ENCODE measurements at places on chromosomes 4 and X.

GRCh38 chrX:148381603-148382002 is 118.8 kb upstream of the AFF2 start:
- DNase-seq: no peak

- peak; percentile 81 for DNase-seq
Observed at GRCh38 chr4:99205153-99205979, 13.7 kb downstream of the ADH6 start.

DNA sequence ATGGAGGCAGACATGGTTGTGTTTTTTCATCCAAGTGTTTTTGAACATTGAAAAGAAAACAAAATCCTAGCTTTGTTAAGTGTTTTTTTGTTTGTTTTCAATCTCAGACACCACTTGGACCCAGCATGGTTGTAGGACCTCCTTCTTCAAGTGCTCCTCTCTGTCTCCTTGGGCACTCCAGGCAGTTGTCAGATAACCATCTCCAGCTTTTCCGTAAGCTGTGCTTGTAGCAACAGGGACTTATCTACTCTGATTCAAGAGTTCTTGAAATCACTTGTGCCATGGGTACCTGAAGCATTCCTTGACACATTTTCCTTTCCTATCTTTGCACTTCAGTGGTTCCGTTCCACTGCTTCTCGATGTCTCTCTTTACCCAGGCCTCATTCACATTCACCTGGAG is 334.9 kb upstream of the DDX53 start:
- no peak for DNase-seq

DNA sequence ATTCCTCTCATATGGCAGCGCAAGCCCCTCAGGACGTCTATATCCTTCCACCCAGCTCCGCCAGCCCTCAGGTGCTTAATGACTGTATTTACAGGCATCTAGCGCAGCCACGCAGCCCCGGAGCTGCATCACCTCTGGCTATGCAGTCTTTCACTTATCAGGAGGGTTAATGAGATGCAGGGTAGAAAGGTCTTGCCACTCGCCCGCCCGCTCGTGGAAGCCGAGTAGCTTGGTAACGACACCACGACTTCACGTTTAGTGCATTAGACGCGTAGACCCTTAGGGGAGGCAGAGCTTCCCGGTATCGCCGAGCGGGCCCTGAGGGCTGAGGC is 1.5 kb upstream of the SLC16A2 start:
- DNase-seq: no peak

GRCh38 chr4:89055157-89056080 is 1.6 kb downstream of the FAM13A start:
- DNase-seq: no peak

- DNase-seq: no peak
Observed at GRCh38 chrX:79361192-79361870, 5.8 kb downstream of the ITM2A start.

- DNase-seq: no peak
Observed at GRCh38 chr4:89685690-89686089, 151.3 kb downstream of the SNCA start.

DNA sequence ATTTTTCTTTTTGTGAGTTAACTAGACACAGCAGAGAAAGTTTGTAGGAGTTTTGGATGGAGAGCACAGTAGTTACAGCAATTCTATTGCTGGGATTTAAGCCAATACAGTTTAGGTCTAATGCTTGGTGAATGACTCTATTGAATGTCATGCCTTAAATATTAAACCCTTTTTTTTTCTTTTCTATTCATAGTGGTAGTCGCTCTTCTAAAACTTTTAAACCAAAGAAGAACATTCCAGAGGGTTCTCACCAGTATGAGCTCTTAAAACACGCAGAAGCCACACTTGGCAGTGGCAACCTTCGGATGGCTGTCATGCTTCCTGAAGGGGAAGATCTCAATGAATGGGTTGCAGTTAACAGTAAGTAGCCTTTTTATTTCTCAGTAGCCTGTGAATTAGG is 34.8 kb upstream of the DCK start:
- DNase-seq: peak; percentile 67

DNA sequence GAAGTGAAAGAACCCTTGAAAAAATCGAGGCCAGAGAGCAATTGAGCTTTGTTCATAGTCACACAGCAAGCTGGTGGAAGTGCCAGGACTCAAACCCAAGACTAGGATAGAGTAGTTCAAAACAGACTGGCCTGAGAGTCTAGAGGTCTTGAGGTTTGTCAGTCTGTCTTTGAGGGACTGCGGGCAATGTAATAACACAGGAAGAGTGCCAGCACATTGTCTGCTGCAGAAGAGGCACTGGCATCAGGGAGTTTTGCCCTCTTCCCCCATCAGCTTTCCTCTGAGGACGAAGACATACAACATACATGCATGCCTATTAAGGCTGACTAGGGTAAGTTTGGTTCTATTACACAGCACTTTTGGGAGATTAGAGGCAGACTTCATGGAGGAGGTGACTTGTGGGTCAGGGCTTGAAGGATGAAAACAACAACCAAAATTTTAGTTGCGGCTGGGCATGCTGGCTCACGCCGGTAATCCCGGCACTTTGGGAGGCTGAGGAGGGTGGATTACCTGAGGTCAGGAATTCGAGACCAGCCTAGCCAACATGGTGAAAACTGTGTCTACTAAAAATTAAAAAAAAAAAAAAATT is 64.1 kb upstream of the LAS1L start:
- DNase-seq: no peak

GRCh38 chr4:74590476-74590875 is 145.5 kb downstream of the AREG start:
- DNase-seq: no peak

DNA sequence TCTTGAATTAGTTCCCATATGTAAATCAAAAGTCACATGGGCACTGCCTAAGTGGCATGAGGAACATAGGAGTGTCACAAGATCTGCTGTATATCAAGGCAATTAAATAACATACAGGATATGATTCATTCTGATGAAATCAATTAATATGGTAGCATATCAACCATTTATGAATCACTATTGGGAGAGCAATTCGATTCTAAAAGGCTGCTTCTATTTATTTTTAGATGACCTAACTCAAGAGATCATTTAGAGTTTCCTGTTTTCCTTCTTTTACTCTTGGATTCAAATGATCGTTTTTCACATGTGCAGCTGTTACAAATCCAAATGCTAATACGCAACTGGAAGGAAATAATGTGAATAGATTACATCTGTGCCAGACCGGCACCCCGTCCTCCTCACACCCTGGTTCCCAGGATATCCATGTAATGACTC is 81.9 kb downstream of the HCCS start:
- DNase-seq: no peak

DNA sequence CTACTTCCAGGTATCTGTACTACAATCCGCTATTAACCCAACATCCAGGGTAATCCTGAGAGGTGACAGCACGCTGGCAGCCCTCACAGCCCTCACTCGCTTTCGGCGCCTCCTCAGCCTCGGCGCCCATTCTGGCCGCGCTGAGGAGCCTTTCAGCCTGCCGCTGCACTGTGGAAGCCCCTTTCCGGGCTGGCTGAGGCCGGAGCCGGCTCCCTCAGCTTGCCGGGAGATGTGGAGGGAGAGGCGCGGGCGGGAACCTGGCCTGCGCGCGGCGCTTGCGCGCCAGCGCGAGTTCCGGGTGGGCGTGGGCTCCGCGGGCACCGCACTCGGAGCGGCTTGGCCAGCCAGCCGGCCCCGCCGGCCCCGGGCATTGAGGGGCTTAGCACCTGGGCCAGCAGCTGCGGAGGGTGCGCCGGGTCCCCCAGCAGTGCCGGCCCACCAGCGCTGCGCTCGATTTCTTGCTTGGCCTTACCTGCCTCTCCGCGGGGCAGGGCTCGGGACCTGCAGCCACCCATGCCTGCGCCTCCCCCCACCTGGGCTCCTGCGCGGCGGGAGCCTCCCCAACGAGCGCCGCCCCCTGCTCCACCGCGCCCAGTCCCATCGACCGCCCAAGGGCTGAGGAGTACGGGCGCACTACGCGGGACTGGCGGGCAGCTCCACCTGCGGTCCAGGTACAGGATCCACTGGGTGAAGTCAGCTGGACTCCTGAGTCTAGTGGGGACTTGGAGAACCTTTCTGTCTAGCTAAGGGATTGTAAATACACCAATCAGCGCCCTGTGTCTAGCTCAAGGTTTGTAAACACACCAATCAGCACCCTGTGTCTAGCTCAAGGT is 87.3 kb downstream of the PRSS12 start:
- no peak for DNase-seq

DNA sequence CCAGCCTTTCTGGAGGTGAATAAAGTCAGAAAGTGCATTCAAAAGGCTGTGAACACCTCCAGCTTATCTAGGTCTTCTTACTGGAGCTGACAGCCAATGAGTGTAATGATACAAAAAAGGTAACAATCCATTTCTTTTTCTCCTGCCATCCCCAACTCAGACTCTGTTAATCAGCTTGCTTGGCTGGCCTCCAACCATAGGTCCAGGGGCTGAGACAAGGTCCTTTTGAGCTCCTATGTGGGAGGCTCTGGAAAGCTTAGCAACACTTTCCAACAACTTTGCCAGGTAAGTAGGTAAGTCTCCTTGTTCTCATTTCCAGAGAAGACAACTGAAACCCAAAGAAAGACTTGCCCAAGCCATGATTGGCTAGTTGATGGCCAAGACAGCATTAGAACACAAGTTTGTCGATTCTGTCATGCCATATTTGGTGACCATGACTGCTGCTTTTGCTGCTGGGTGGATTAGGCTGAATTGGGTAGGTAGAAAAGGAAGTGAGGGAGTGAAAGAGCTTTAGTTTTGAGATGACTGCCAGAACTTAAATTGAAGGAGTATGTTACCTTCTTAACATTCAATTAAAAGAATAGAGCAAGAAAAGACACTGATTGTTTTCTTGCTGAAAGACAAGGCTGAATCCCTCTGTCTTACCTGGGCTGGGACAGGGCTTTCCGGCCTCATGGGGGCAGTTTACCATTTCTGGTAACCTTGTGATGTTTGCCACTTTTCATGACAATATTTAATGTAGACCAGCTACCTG is 22.8 kb downstream of the VSIG4 start:
- DNase-seq: no peak

GRCh38 chrX:20267607-20267930 is 860 bp upstream of the RPS6KA3 start:
- no peak for DNase-seq

DNA sequence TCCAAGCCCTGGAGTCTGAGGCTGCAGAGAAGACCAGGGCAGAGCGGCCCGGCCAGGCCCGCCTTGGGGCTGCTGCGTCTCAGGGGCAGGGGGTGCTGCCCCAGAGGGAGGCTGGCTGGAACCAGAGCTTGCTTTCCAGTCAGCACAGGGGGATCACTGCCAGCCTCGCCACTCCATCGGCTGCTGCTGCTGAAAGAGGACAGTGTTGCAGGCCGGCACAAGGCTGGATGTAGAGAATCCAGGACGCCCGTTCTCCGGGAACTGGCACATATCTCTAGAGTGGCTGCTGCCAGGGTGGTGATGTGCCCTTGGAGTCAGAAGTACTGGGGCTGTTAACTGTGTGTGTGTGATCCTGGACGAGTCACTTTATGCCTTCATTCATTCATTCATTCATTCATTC is 31.9 kb upstream of the SORCS2 start:
- no peak for DNase-seq

- DNase-seq: no peak
Observed at GRCh38 chr4:44722001-44722400, 4.4 kb downstream of the GNPDA2 start.

DNA sequence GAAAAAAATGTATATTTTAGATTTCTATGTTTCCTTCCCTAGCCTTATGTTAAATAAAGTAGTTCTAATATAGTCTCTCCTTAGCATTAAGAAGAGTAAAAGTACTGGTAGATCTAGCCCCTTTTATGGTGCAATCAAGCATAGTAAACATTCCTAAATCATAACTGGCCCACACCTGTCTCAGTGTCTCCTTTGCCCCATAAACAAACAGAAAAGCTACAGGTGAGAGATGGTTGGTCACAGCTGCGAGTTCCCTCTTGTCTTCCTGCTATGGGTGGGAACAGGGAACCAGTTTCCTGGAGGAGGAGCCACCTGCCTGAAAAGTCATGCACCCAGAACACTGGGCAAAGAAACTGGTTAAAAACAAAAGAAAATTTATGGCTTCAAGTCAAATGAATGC is 16.6 kb downstream of the SOWAHB start:
- DNase-seq: no peak

- no peak for DNase-seq
Observed at GRCh38 chr4:23058165-23058776, 365.5 kb downstream of the GBA3 start.
